ENCODE measurements at places on chromosomes 1 and 21.

DNA sequence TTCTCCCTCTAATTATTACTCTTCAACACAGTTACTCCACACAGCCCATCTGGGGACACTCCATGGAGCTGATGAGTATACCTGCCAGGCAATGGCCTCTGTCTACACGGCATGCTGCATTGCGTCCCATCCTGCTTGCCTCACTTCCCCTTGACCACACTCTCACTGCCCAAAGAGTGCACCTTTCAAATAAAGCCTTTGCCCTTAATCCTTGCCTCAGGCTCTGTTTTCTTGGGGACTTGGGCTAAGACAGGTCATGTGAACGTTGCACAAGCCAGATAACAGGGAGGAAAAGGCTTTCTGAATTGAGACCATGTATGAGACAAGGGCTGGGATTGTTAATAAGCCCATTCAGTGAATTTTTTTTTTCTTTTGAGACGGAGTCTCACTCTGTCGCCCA is 40.0 kb upstream of the SIM2 start:
- no peak for DNase-seq

- no peak for DNase-seq
Observed at GRCh38 chr1:59116920-59117542, 179.9 kb upstream of the FGGY start.

DNA sequence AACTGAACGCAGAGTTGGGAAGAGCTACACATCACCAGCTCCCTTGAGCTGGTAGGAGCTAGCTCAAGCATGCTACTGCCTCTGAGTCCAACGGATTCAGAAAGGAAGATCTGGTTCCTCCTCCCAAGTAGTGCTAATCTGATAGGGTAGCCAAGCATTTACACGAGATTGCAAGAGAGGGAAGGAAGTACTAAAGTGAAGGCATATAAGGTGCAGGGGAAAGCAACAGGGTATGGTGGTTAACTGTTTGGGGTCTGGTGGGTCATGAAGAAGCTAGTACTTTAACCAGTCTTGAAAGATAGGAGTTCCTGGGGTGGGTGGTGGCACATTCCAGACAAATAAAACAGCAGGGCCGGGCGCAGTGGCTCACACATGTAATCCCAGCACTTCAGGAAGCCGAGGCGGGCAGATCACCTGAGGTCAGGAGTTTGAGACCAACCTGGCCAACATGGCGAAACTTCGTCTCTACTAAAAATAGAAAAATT is 20.2 kb upstream of the ZNF436 start:
- DNase-seq: no peak

DNA sequence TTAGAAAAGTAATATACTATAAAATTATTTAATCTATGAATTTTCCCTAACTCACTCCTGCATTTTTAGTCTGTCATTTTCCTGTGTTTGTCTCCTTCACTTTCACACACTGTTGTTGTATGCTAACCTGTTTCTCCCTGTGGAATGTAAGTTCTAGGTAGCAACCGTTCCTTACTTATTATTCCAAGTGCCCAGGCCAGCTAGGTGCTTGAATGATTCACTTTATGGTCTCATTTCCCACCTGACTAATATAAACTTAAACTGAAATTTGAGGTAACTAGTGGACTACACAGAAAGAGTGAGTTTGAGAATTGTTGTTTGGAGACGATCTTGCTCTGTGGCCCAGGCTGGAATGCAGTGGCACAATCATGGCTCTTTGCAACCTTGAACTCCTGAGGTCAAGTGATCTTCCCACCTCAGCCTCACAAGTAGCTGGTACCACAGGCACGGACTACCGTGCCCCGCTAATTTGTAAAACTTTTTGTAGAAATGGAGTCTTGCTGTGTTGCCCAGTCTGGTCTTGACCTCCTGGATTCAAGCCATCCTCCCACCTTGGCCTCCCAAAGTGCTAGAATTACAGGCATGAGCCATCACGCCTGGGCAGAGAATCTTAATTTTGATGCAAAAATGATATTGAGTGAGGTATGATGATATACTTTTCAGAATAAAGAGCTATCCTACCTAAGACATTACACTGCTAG is 1.9 kb downstream of the ZYG11B start:
- DNase-seq: no peak

DNA sequence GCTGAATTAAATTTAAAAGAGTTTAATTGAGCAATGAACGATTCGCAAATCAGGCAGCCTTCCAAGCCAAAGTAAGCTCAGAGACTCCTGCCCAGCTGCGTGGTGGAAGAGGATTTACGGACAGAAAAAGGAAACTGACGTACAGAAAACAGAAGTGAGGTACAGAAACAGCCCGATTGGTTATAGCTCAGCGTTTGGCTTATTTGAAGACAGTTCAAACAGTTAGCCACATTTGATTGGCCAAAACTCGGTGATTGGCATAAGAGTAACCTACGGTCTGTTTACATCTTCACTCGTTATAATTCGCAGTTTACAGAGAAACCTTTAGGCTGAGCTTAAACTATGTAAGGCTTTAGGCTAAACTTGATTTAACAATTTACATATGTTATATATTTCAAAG is 46.9 kb downstream of the CR1L start:
- DNase-seq: no peak

GRCh38 chr1:44084998-44085675 is 33.5 kb upstream of the KLF17 start:
- no peak for DNase-seq

DNA sequence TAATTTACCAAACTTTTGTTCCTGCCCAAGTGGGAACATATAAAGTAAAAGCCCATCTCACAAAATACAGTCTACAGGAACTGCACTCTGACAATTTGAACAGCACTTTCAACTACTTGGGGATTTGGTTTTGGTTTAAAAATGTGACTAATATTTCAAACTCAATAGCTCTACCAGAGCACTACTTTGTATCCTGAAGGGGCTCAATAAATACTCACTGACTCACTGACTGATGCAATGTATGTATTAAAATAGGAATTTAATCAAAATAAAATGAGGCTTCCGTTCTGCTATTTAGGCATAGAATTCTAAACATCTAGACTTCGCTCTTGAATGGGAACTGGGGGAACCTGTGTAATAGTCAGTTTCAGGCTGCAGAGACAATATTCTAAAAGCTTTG is 21.9 kb downstream of the EFCAB14 start:
- DNase-seq: no peak

DNA sequence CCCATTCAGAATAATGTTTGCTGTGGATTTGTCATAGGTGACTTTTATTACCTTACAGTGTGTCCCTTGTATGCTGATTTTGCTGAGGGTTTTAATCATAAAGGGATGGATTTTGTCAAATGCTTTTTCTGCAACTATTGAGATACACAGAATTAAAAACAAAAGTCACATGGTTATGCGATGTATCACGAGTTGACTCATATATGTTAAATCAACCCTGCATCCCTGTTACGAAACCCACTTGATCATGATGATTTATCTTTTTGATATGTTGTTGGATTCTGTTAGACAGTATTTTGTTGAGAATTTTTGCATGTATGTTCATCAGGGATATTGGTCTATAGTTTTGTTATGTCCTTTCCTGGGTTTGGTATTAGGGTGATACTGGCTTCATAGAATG is 10.7 kb upstream of the OR2T34 start:
- DNase-seq: no peak

DNA sequence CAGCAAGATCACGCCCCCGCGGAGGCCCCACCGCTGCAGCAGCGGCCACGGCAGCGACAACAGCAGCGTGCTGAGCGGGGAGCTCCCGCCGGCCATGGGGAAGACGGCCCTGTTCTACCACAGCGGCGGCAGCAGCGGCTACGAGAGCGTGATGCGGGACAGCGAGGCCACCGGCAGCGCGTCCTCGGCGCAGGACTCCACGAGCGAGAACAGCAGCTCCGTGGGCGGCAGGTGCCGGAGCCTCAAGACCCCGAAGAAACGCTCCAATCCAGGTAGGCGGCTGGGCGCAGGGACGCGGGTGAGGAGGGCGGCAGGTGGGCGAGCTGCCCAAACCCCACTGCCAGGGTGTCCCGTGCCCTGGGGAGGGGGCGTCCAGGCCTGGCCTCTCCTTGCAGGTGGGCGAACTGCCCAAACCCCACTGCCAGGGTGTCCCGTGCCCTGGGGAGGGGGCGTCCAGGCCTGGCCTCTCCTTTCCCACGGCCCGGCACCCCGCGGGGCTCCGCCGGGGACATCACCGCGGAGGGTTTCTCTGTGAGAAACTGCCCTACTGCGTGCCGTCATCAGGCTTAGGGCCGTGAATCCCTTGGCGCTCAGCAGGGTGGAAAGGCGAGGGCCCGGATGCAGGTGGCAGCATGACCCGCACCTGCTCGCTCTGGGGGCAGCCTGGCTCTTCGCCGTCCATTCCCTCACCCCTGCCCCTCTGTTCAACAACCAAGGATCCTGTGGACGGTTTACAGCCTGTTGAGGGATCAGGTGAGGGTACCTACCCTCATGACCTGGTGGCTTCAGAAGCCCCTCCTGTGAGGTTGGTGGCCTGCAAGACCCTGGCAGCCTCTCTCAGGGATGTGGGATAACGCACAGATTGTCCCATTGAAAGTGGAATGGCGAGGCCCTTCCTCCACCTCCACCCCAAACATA is 534.0 kb downstream of the KIF26B start:
- DNase-seq: no peak

GRCh38 chr1:39892601-39893595 is 8.8 kb downstream of the MYCL start:
- DNase-seq: no peak

DNA sequence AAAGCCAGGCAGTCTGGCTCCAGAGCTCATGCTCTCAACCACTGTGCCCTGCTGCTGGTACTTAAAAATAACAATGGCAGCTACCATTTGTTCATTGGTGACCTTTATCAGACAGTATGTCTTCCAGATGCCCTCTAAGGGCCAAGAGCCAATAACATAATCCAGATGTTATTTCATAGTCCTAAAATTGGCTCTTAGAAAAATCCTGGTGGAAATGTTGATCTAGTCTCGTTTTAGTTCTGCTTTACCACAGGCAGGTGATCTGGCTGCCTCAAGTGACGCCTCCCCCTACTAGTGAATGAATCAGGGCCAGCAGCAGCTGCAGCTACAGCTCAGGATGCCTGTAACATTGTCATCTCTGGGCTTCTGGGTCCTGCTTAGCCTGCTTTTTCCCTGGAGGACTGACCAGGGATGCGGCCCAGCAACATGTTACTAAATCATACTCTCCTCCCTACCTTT is 12.6 kb upstream of the HMGN2 start:
- DNase-seq: no peak

- DNase-seq: no peak
Observed at GRCh38 chr1:171966426-171967220, 125.3 kb downstream of the DNM3 start.

- no peak for DNase-seq
Observed at GRCh38 chr21:18411565-18411964, 8.0 kb upstream of the TMPRSS15 start.

GRCh38 chr1:23619299-23620188 is 60.2 kb upstream of the ID3 start:
- DNase-seq: peak; percentile 90

GRCh38 chr1:219153723-219154122 is 20.0 kb upstream of the LYPLAL1 start:
- DNase-seq: no peak

GRCh38 chr1:81802457-81802706 is 1.6 kb downstream of the ADGRL2 start:
- DNase-seq: no peak

GRCh38 chr1:77976433-77977076 is 2.3 kb downstream of the FUBP1 start:
- DNase-seq: no peak

GRCh38 chr1:183472488-183473216 is at the start of gene SMG7:
Gene SMG7 (plus strand): TSS chr1:183472499. CDS start chr1:183472621, 122 bp downstream.
- peak; percentile 56 for DNase-seq

DNA sequence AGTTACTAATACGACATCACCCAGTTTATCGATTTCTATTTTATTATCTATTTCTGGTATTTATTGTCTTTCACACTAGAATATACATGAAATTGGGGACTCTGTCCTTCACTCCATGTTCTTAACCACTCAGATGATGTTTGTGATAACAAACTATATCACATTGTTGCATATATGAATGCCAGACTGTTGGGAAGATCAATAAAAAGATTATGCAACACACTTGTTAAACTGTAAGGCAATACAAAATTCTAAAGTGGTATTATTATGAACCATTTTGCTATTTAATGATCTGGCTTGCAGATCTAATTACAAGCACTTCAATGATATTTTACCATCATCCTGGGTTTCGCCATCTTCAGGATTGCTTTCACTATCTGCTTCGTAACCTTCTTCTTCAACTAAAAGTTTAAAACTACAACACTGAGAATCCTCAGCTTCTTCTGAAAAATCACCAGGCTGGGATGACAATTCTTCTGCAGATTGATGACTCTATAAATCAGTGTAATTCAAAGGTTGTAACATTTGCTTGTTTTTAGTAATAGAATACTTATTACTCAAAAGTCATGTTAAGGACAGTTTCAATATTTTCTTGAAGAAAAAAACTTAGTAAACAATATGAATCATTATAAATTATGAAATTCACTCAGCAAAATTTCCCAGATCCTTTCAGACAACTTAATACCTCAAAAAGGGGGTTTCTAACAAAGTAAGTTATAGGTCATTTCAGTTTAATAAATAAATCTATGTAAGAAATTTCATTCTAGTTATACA is 63.9 kb downstream of the LYST start:
- DNase-seq: no peak

DNA sequence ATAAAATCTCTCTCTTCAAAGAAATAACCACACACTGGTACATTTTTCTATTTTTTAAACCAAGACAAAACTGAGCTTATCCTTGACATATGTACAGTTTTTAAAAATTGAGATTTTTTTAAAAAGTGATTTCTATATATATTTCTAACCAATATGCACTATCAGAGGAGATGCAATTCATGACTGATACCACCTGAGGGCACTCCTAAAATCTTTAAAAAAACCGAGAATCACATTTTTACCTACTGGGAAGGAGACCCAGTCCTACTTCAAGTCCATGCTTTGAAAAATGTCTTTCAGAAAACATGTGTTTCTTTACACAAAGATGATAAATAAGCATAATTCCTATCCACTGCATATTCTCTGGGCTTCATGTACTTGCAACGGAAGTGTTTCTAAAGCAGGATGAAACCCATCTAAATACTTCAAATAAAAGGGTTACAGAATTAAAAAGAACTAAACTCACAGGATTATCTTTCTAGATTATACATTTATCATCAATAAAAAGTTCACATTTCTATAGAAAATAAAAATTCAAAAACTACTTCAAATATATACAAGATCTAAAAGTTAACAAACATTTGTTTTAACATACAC is 98.6 kb downstream of the ENAH start:
- peak; percentile 35 for DNase-seq

DNA sequence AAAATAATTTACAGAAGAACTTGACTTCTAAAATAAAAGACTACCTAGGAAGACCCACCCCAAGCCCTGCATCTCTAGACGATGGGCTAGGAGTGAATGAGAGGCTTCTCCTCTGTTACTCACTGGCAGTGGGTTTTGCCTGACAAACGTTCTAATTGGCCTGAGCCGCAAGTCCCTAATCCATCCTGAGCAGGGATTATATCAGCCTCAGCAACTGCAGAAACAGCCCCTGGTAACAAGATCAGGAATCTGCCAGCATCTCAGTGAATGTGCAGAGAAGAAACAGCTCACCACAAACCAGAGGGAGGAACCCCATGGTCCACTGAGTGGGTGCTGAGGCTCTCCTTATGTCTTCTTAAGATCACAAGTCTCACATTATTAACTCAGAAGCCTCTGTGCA is 240.6 kb downstream of the BRINP2 start:
- no peak for DNase-seq

All from CD4-positive, alpha-beta T cell treated with Interleukin-10 for 1 hour (primary cell).